ENCODE measurements at places on chromosomes 1 and 21.

DNA sequence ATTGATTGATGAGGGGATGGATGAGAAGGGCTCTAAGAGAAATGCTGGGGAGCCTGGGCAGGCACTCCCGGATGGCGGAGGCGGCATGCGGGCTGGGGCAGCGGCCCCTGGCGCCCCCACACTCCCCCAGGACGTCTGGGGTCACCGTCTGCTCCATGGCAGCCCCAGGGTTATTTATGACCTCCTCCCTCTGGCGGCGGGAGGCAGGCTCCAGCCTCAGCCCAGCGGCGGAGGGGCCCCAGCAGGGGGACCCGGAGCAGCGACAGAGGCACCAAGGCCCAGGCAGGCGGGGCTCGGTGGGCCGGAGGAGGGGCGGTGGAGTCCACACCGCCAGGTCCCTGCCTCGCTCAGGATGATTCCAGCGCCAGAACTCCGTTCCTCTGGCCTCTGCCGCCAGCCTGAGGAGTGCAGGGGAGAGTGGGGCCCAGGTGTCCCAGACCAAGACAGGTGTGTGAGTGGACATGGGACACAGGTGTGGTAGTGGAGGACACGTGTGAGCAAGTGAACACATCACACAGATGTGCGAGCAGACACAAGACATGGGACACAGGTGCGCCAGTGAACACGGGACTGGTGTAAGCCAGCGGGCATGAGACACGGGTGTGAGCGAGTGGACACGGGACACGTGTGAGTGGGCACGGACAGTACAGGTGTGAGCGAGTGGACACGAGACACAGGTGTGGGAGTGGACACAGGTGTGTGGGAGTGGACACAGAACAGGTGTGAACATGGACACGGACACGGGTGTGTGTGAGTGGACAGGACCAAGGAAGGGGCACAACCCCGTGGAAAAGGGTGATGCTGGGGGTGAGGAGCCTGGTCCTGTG is 2.5 kb upstream of the SAMD11 start:
- peak; percentile 85 for DNase-seq

DNA sequence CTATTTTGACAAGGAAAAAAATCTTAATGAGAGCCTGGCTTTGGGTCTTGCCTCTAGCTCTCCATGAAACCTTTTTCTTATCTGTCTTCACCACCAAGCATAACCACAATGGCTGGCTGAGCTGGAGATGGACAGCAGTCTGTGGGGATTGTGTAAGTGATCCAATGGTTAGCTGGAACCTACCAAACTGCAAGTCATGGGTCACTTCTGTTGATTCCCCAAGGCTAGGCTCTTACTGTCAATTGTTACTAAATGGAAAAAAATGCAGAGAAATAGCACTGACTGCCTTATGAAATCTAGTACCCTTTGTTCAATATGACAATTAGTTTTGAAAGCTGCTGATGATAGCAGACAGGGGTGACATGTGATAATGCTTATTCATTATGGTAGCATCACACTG is 359.0 kb downstream of the ST6GALNAC3 start:
- DNase-seq, result peak; percentile 25

GRCh38 chr1:26538480-26539412 is 9.2 kb downstream of the RPS6KA1 start:
- DNase-seq, result peak; percentile 58

GRCh38 chr1:214205053-214205452 is 75.9 kb upstream of the SMYD2 start:
- DNase-seq, result no peak

GRCh38 chr1:93565496-93566206 is 116.0 kb downstream of the BCAR3 start:
- no peak for DNase-seq

DNA sequence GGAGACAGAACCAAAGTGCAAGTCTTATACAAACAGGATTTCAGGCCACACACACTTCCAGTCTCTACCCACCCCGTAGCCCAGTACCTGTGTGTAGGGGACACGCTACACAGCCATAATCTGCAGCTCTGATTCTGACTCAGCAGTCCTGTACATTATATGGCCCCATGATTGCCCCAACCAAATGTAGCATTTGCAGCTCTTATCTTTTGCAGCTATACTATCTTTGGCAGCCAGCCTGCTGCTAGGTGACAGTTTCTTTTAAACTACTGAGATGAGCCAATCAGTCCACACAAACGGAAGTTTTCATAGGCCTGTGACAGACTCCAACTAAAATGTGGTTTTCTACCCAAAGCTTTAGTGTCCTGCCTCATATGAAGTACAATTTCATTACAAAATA is 259.6 kb upstream of the ST6GALNAC5 start:
- no peak for DNase-seq

- no peak for DNase-seq
Observed at GRCh38 chr1:205122489-205122882, 708 bp upstream of the RBBP5 start.

DNA sequence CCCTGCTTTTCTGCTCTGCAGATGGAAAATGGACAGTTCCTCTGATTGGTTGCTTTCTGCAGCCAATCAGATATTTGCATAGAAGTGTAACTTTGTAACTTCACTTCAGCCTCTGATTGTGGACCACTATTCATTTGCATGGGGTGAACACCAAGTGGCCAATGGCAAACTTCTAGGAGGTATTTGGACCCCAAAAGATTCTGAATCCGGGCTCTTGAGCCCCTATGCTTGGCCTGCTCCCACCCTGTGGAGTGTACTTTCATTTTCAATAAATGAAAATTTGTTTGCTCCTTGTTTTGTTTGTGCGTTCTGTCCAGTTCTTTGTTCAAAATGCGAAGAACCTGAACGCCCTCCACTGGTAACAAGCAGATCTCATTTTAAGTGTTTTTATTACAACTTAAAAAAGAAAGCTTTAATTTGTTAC is 6.4 kb upstream of the GSTM4 start:
- DNase-seq, result peak; percentile 77

DNA sequence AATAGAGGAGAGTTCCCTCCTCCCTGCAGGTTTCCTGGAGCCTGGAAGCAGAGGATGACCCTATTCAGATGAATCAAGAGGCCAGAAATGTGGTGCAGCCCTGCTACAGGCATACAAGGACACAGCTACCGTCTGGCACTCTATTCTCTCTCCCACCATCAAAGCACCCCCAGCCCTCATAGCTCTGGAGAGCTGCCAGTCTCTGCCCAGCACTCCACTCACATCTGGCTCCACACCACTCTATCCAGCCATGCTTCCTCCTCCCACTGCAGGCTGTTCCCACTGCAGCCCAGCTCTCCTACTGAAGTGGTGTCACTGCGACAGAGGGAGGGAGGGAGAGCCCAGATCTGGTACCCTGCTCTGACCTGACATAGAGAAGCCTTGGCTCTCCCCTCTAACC is 18.4 kb downstream of the SYT2 start:
- DNase-seq, result no peak

DNA sequence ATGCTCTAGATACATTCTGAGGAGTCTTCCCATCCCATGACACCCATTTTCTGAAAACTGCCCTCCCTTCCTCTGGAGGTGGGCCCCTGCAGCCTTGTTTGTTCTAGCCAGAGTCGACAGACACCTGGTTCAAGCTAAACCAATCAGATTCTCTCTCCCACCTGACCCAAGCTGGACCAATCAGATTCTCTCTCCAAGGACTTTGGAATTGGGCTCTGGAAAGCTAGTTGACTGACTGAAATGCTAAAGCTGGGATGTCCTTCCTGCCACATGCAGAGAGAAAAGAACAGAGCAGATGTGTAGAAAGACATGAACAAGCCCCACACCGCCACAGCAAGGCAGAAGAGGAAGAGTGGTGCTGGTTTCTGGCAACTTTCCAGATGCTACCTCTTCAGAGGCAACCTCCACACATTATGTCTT is 24.6 kb downstream of the ASAP3 start:
- no peak for DNase-seq

DNA sequence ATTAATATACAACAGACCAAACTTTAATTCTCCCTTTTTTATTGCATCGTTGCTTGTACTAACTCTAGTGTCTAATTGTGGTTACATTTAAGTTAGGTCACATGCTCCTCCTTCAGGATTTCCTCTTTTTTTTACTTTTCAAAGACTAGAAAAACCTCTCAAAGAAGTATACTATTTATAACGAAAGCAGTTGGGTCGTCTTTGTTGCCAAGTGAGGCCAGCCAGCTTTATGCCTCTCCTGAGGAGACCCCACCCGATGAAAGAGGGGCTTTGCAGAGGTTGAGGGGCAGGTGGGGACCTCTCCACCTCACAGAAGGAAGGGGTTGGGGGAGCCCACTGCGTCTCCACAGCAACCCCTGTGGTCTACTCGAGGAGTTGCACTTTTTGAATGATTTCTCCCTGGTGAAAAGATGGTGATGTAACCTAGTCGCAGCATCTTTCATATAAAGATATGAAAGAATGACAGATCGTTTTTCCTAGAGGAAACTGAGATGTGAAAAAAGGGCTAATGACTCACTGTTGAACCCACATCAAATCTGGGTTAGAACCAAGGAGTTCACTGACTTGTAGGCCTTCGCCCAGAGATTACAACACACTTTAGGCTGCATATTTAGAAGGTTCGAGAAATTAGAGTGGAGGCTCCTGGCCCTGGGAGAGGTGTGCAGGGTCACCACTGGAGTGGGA is 6.4 kb downstream of the TGFB2 start:
- DNase-seq, result no peak

DNA sequence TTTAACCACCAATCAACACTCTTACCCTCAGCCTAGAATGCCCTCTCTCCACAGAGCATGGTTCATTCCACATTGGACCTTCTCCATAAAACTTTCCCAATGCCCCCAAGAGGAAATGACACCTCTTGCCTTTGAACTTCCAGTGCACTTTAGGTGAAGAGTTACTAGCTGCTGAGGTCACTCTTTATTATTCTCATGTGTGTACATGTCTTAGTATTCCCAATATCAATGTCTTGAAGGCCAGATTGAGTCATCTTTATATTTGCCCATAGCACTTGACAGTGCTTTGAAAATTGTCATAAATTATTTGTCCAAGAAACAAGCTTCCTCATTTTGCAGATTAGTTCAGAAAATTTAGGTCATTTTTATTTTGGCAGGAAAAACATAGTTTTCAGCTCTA is 8.1 kb upstream of the DNASE2B start:
- peak; percentile 68 for DNase-seq

GRCh38 chr1:203663294-203663693 is 36.7 kb downstream of the ATP2B4 start:
- peak; percentile 92 for DNase-seq

GRCh38 chr1:231527586-231528171 is 790 bp upstream of the TSNAX start:
- no peak for DNase-seq

DNA sequence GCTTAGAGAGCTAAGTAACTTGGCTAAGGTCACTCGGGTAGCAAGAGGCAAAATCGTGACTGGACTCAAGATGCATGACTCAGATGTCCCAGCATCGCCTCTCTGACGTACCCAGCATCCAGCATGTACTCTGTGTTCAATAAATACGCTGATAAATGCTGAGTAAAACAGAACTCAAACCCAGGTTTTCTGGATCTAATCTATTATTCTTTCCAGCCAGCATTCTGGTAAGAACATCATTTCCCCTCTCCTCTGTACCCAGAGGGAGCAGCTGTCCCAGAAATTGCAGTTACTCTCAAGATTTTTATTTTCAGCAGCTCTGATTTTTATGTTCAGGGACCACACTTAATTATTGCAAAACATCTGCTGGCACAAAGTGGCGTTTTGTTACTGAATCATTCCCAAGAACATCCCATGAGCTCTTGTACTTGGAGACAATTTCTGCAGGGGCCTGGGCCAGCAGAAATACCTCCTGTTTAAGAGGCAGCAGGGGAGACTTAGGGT is 249.0 kb downstream of the PRDM2 start:
- DNase-seq, result peak; percentile 67

GRCh38 chr1:244010191-244010590 is 40.9 kb upstream of the ZBTB18 start:
- no peak for DNase-seq

DNA sequence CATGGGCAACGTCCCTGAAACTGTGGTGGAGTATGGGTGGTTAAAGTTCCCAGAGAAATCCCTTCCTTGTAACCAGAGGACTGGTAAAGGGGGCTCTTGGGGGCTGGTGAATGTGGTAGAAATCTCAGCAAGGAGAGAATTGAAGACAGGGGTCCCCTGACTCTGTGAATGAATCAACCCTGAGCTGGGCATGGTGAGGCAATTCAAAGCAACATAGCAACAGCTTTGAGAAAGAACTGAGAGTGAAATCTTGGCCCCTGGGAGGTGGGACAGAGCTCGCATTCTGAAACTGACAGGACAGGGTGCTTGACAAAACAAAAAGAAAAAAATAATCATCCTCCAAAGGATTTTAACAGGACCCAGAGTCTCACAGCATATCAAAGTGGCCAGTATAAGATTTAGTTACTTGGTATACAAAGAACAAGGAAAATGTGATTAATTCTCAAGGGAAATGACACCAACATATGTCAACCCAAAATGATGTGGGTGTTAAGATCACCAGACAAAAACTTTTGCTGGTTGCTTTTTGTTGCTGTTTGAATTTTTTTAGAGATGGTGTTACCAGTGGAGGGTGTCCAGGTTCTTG is 11.7 kb upstream of the SUMO3 start:
- no peak for DNase-seq

- peak; percentile 98 for DNase-seq
Observed at GRCh38 chr1:202888531-202889360, at the start of gene RABIF. RABIF (minus strand) TSS chr1:202889149; CDS start chr1:202889098, 51 bp downstream.

GRCh38 chr1:111446967-111447892 is 1.8 kb downstream of the WDR77 start:
- DNase-seq, result no peak

DNA sequence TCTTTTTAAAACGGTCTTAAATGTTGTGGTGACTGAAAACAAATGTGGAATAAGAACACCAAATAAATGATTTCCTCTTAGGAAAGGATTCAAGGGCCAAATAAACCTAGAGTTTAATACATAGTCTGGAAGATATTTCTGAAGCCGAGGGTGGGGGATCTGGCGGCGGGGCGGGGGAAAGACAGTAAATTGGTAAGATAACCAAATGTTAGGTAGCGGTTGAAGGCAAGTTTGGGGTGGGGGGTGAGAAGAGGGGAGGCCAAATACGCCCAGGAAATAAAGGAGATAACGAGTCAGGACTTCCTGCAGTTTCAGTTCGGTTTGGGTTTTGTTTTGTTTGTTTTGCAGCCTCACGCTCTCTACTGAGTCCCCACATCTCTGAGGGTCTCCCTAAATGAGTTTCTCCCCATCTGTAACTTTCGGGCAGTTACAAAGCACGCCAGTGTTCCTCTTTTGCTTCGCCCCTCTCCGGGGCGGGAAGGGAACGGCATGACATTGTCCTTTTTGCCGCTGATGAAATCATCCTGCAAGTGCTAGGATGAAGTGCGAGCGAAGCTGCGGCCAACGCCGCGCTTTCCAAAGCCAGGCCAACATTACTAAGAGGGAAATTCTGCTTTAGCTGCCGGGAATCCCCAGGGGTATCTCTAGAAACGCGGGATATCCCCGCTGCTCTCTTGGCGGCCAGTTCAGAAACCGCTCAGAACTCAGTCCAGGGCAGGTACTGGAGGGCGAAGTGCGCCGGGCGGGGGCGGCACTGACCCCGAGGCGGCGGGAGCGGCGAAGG is 844 bp downstream of the NIBAN1 start:
- DNase-seq, result no peak

- DNase-seq, result no peak
Observed at GRCh38 chr1:40024671-40025070, 15.9 kb upstream of the CAP1 start.

- DNase-seq, result no peak
Observed at GRCh38 chr1:110053552-110054428, 16.7 kb downstream of the ALX3 start.

- DNase-seq, result peak; percentile 68
Observed at GRCh38 chr1:93842750-93843500, 36.1 kb downstream of the DNTTIP2 start.

Data from foreskin fibroblast (primary cell).